Hindlimb muscle (tissue), 1 donor: ENCODE measurements at places on chromosomes 12 and 14.

GRCh38 chr12:121159467-121160307 is 27.0 kb downstream of the P2RX7 start:
- DNase-seq, result no peak

DNA sequence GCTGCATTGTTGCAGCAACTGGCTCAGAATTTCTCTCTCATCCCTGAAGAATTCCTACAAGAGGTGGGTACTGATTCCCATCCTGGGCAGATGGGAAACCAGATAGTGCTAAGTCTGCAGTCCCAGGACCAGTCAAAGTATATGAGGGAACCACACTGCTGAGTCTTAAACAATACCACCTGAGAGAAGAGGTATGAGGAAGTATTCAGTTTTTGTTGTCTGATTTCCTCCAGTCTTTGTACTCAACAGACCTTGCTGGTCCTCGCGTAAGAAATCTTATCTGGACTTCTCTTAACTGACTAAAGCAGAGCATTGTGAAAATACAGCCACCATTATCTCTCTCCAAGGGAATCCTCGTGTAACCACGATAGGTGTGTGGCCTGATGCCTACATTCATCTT is 3.6 kb upstream of the EDDM3A start:
- no peak for DNase-seq

- DNase-seq, result no peak
These were observed 1317.6 kb downstream of the TMEM121 start for GRCh38 chr14:106843951-106844483.

DNA sequence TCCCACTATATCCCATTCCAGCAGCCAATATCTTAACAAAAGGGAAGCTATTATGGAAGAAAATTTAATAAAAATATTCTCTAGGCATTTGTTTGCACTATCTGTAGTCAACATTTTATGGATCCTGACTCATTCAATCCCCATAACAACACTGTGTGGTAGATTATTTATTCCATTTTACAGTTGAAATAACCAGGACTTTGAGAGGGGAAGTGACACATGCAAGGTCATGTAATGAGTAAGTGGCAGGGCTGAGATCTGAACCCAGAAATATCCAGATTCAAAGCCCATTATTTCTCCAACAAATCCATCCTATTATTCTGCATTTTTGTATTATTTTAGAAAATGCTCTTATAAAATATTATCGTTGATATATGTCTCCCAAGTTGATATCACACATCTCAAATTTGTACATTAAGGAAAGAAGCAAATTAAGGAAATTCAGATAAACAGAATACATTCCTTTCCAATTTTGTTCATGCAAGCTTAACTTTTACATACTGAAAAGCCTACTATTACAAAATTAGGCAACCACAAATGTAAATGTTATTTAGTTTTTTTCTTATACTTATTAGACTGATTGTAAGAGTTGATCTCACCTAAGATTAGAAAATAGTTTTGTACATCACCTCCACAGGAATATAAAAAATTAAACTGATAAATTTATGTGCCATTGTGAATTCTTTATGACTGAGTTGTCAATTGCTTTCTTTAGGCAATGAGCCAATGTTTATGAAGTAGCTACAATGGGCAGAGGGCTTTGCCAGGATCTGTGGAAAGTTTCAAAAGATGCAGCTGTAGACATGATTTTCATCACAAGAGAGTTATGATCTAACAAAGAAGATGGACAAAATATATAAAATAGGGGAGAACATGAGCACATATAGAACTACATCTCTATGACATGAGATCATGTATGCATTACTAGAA is 55.1 kb upstream of the E2F7 start:
- DNase-seq, result no peak

GRCh38 chr12:2382370-2383155 is 329.8 kb downstream of the CACNA1C start:
- no peak for DNase-seq

DNA sequence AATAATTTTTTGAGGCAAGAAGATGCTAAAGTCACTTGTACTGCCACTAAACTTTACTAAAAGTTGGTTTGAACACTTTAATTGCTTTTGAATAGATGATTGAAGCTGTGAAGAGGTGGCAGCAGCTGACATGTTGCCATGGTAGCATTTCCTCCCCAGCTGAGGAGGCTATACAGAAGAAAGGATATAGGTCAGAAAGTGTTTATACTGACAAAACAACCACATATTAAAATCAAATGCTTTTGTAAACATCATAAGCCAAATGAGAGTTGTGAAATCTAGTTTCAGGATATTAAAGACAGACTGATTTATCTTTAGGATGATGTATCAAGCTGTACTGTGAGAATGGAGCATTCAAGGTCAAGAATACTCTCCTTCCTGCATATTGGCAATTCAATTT is 41.7 kb downstream of the TSPAN19 start:
- DNase-seq, result no peak

DNA sequence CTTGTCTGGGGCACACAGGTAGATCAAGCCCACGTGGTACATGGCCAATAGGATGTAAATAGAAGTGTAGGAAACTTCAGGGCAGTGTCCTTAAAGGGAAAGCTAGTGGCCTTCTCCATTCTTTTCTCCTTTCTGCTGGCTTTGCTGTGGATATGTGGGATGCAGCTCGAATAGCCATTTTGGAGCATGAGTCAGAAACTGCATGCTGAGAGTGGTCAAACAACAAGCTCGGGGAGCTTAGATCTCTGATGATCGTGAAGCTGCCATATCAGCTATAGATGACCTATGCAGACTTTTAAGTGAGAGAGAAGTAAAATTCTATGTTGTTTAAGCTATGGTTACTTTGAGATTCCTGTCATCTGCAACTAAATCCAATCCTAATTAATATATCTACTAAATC is 241.3 kb upstream of the DAAM1 start:
- DNase-seq, result no peak

- no peak for DNase-seq
These were observed 6.5 kb downstream of the KRT5 start for GRCh38 chr12:52513736-52514135.

DNA sequence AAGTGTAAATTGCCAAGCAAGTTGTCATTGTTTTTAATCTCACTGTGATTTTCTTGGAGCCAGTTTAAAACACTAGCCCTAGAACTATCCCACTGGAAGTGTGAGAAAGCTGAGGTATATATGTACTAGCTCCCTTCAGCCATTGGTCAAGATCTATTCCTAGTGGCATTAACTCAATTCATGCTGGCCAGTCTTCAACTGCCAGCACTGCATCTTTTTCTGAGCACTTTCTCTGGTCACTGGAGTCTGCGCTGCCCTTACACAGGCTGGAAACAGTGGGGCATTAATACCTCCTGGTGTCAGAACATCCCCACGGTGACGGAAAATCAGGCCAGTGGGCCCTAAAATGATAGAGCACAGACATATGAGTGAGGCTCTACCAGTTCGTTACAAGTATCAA is 4.0 kb upstream of the NOVA1 start:
- DNase-seq, result no peak

DNA sequence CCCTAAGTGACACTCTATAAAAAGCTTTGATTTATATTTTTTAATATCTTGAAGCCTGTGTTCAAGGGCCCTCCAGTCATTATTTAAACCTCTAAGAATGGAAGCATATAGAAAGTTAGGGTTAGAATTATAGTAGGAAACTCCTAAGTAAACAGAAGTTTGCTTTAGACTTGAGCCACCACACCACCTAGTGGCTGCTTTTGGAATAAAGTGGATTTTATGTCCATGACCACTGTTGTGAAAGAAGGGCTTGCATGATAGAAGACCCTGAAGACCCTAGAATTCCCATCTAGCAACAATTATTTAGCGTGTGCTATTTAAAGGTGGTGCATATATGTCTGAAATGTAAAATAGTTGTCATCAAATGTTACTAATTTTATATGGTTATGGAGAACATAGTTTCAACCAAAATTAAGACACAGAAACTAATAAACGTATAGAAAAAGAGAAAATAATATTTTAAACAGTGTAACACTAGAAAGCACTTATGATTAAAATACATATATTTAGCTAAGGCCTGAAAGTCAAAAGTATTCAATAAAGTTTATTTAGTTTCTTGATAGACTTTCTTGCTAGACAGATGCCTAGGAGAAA is 21.3 kb downstream of the LRRIQ1 start:
- peak; percentile 20 for DNase-seq

- DNase-seq, result no peak
These were observed 420.2 kb upstream of the TBX3 start for GRCh38 chr12:115103884-115104883.

- no peak for DNase-seq
These were observed 33.3 kb upstream of the INF2 start for GRCh38 chr14:104656014-104656714.

GRCh38 chr12:104877103-104877705 is 80.9 kb downstream of the SLC41A2 start:
- peak; percentile 46 for DNase-seq

GRCh38 chr12:105099356-105099755 is 8.2 kb upstream of the WASHC4 start:
- DNase-seq, result no peak

GRCh38 chr14:64806202-64806861 is 73.4 kb downstream of the SPTB start:
- no peak for DNase-seq

- DNase-seq, result peak; percentile 28
These were observed 517.5 kb downstream of the BCL11B start for GRCh38 chr14:98754343-98755020.

- DNase-seq, result no peak
These were observed 136.0 kb upstream of the C14orf180 start for GRCh38 chr14:104443391-104444158.

DNA sequence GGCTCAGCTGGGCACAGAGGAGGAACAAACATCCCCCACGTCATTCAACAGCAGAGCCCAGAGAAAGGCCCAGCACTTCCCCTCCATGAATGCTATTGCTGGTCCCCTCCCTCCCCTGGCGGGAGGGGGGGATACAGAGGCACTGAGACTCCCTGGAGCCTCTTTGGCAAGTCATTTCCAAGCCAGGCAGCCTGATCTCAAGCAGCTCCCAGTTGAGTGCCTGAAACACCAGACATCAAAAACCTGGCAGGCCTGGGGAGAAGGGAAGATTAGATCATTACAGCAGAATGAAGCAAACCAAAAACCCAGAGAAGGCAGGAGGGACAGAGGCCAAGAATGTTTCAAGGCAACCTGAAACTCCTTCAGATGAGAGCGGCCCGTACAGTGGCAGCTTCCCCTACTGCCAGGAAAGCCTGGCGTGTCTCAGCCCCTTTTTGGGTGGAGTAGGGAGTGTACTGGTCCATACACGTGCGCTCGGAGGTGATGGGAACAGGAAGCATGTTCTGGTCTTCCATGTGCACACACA is 92.1 kb downstream of the LRRC74A start:
- DNase-seq, result no peak

DNA sequence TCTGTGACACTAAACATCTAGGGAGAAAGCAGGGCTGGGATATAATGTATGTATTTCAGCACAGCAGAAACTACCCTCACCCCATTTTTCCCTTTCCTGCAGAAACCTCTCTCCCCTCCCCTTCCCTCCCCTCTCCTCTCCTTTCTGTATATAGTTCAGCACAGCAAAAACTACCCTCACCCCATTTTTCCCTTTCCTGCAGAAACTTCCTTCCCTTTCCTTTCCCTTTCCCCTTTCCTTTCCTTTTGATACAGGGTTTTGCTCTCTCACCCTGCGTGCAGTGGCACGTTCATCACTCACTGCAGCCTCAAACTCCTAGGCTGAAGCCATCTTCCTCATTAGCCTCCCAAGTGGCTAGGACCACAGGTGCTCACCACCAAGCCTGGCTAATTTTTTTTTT is 2.1 kb downstream of the PMEL start:
- no peak for DNase-seq

DNA sequence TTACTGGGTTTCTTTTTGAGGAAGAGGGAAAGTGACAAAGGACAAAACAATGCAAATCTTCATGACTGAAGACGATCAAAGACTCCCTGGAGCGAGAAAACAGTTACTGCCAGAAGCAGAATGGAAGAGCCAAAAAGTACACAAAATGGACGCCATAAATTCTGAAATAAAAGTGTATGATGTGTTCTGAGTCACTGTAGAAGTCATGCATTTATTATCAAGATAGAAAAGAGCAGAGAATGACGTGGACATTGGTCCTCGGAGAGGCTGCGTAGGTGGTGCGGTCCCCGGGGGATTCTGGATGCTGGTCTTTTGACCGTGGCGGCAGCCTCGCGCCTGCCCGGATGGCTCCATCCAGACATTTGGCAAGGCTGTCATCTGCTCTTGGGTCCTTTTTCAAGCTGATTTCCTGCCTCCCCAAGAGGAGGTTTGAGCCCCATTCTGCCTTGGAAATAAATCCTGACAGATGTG is 52.8 kb downstream of the C14orf132 start:
- DNase-seq, result no peak

- peak; percentile 63 for DNase-seq
These were observed 2.6 kb downstream of the RTL1 start for GRCh38 chr14:100900837-100901390.

DNA sequence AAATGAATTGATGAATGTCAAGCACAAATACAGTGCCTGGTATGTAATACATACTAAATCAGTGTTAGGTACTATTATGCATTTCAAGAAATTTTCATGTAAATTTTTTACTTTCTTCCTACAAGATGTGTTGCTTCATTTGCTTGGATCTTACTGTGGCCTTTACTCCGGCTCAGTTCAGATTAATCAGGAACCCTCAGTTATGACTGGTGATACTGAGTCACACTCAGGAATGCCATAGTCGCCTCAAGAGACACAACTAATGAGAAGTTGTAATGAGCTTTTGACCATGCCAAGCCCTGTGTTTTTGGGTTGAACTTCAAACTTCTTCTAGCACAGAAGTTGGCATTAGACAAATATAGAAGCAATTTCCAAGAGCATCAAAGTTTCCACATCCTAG is 96.0 kb downstream of the TGFB3 start:
- DNase-seq, result no peak
